ENCODE measurements at places on chromosomes 2 and 18. TPM values are rescaled to one million over a fixed set of nuclear protein-coding genes. Genes with fewer than 3 reads are reported as not detected.

The TRABD2A gene
- 14.8 TPM for total RNA-seq

DNA sequence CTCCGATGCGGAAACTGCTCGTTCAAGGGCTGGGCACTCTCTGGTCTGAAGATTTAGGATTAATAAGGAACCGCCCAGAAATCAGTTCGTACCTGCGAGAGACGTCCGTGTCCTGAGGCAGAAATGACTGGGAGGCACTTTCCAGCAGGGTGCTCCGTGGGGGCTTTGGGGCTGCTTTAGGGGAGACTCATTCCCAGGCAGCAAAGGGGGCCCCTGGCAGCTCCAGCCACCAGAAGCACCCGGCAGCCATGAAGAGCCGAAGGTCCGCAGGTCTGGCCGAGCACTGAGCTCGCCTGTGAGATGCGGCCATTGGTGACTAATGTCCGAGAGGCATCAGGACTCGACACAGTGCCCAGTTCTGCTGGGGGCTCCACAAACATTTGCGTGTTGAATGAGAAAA is 20.9 kb downstream of the KCNG2 start:
- no peak for DNase-seq

- DNase-seq: no peak
Observed at GRCh38 chr2:191174442-191174841, 23.6 kb upstream of the STAT4 start.

- peak; percentile 40 for DNase-seq
Observed at GRCh38 chr18:61398961-61399705, 65.9 kb downstream of the CDH20 start.

DNA sequence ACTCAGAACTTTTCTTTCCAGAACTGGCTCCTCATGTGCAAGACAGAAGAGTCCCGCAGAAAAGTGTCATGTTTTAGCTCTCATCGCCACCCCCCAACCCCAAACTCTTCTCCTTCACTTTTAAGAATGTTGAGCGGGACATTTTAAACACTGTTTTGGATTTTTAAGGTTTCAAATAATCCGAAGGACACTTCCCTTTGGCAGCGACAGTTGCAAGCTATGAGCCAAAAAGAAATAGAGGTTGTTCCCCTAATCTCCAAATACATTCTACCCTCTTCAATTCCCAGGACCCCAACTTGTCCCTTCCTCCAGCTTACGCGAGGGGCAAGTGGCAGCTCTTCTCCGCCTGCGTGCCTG is 678 bp upstream of the UBE2E3 start:
- no peak for DNase-seq

- DNase-seq: no peak
Observed at GRCh38 chr2:238305092-238305862, 15.0 kb upstream of the TRAF3IP1 start.

DNA sequence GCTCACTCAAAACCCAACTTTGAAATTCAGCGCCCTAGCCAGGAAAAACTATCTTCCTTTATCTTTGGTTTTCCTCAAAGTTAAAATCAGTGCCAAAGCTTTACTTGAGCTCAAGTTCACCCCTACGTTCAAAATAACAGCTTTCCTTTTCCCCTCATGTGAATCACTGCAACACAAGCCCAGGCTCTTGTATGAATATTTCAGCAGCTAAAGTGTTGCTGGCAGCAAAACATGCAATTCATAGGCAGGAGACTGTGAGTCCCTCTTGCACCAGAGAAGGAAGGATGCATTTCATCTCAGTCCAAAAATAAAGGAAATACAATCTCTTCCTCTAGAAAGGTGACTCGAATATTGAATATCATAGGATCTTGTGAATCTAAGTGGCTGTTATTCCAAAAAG is 461.3 kb upstream of the SOX11 start:
- no peak for DNase-seq

- DNase-seq: no peak
Observed at GRCh38 chr18:73724958-73725357, 422.7 kb downstream of the FBXO15 start.

GRCh38 chr2:235025800-235026536 is 74.2 kb downstream of the SH3BP4 start:
- DNase-seq: peak; percentile 80

- DNase-seq: no peak
Observed at GRCh38 chr2:150136893-150137292, 350.6 kb downstream of the RND3 start.
